ENCODE measurements at places on chromosomes 5 and 9.
A peak's percentile ranks its signal among the peaks of the same experiment; 100 is the strongest.

DNA sequence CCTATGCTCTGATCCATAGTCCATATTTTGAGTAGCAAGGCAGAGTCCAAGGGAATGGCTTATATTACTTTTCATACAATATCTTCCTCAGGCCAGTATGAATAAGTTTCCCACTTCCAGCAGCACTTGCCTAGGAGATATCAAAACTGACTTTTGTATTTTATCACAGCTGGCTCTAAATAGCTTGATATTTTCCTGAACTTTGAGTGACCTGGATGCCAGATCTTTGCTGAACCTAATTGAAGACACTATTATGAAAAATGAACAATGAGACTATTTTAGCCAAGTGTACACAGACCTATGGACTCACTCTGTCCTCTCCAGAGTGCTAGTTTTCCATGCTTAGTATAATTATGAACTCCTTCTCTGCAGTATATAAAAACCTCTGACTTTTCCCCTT is 475.6 kb upstream of the PTGER4 start:
- no peak for DNase-seq

DNA sequence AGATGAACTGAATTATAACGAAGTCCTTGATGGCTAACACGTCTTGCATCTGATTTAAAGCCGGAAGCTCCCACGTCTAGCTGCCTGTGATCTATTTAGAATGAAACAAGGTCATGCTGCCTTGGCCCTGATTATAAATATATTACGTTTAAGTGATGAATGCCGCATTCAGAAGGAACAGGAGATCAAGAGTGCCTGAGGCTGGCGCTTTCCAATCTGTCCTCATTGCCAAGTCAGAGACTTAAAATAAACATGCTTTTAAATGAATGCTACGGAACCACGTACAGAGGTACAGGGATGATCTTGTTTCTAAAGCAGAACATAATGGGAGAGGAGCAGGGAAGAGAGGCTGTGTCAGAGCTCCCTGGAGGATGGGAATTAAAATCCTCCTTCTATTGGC is 292.8 kb downstream of the TLE1 start:
- no peak for DNase-seq

GRCh38 chr9:133779081-133779480 is 40.9 kb upstream of the SARDH start:
- DNase-seq: no peak

DNA sequence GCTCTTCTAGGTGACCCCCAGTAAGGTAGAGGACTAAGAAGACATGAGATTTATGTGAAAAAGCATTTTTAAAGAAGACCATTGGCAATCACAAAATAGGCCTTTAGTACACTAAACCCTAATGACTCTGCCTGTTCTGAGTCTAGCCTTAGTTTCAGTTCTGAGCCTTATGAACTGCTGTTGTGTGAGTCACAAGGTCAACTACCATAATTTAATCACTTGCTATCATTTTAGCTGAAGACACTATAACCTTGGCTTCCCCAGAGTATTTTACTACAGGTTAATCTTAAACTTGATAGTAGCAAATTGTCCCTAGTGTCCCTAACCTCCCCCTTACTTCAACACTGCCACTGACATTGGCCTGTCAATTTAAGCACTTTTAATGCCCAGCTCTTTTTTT is 34.4 kb downstream of the APC start:
- DNase-seq: no peak

DNA sequence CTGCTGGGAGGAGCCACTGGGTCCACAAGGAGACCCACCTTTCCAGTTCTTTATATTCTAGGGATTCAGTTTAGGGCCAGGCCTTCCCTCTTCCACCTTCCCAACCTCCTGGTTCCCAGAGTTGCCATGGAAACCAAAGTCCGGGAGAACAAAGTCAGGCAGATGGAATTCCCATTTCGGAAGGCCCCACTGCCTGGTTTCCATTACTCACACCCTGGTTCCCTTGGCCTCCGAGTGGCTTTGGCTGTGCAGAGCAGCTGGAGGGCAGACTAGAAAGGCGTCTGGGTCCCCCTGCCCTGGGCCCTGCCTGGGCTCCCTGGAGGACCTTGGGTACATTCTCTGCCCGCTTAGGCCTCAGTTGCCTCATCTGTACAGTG is 136.1 kb downstream of the RGS3 start:
- DNase-seq: no peak

- peak; percentile 16 for DNase-seq
Observed at GRCh38 chr9:111036946-111037345, 1.3 kb downstream of the LPAR1 start.

DNA sequence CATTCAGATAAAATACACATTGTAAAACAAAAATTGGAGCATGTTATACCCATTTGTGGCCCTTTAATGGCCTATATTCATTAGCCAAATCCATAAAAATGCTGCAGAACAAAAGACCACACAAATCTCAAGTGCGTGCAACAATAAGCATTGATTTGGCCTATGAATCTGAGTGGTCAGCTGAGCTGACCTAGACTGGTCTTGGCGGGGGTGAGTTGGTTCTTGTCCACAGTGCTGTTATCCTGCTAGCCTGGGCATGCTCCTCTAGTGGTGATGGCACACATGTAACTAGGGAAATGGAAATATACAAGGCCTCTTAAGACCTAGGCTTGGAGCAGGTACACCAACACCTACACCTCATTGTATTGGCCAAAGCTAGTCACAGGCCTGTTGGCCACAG is 122.2 kb upstream of the TBCA start:
- DNase-seq: no peak

GRCh38 chr5:35030426-35031100 is 17.2 kb downstream of the AGXT2 start:
- no peak for DNase-seq

DNA sequence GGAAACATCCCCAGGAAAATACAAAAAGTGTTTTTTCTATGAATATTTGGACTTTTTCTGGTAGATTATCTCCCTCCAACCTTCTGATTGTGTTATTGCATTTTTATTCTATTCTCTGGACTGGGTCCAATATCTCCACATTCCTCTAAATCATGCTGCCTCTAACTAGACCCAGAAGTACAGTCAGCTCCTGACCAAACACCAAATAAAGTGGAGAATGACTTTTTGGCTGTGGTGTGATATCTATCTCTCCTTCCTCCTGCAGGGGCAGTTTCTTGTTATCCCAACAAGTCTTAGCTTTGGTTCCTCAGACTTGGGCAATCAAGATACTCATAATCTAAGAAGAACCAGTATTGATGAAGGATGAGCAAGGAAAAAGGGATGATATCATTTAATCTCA is 3.2 kb upstream of the RAI14 start:
- no peak for DNase-seq
